ENCODE measurements at places on chromosomes 12 and 14.

- no peak for DNase-seq
Measured at GRCh38 chr12:104376650-104377513, 73.3 kb downstream of the EID3 start.

DNA sequence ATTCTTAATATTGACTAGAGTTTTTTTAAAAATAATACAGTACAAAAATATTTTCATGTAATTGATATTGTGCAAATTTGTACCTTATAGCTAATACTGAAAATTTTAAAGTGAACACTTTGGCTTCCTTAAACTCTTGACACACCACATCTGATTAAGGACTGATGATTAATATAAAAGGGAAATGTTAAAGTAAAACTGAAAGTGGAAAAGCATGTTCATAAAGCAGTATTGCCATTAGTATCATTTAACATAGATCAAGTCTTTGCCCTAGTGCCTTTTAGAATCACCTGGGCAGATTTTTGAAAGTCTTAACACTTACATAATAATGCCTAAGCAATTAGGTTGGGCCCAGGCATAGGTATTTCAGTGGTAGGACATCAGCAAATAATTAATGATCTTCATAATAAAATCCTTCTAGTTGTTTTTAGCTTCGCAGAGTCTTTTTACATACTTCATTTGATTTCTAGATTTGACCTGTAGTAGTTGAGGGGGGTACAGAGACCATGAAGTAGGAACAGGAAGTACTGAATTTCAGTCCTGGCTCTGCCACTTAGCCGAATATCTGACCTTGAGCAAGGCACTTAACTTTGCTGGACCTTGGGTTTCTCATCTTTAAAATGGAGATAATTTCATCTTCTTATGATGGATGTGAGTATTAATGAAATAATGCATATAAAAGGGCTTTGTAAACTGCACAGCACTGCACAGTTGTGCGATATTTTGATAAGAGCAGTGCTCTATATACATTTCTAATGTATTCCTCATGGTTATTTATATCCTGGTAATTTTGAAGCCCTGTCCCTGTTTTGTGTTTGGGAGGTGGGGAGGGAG, 43.7 kb downstream of the MARK3 start:
- no peak for DNase-seq

- peak; percentile 79 for DNase-seq
Measured at GRCh38 chr12:89708565-89709156, at the start of gene ATP2B1. Gene ATP2B1, minus strand, starts transcription at chr12:89708838. Its CDS starts 52,952 bp downstream, at chr12:89655886.

GRCh38 chr14:103543721-103544387, 14.9 kb downstream of the TRMT61A start:
- no peak for DNase-seq

GRCh38 chr14:32073537-32074189, 3.4 kb upstream of the ARHGAP5 start:
- DNase-seq, result peak; percentile 11

GRCh38 chr12:104708891-104709290, 249.2 kb downstream of the SLC41A2 start:
- DNase-seq, result no peak

All from stimulated activated CD4-positive, alpha-beta T cell treated with anti-CD3 and anti-CD28 coated beads, Interleukin-1b, Interleukin-23, amount 100 ng/mL, for 48 hours (primary cell).